ENCODE measurements at places on chromosomes 16 and 17. TPM values are rescaled to one million over a fixed set of nuclear protein-coding genes. Genes with fewer than 3 reads are reported as not detected.
A peak's percentile ranks its signal among the peaks of the same experiment; 100 is the strongest.

The EFCAB3 gene
- polyA plus RNA-seq: not detected

The ABCC3 gene
- polyA plus RNA-seq: 8.6 TPM

The RPL26 gene
- polyA plus RNA-seq: 6,510 TPM

The MYH11 gene
- 9.6 TPM for polyA plus RNA-seq

The KCNAB3 gene
- polyA plus RNA-seq: 5.6 TPM

The GNAO1 gene
- 0.33 TPM for polyA plus RNA-seq

The CD300LB gene
- 2.0 TPM for polyA plus RNA-seq

The TBX4 gene
- polyA plus RNA-seq: not detected

The PIPOX gene
- 0.74 TPM for polyA plus RNA-seq

The MC1R gene
- polyA plus RNA-seq: 2.6 TPM

- peak; percentile 83 for DNase-seq
- no peaks in the 10 kb centered on the region for H3K4me1 ChIP-seq
- H3K27me3 ChIP-seq: no peaks in the 10 kb centered on the region
- no peaks in the 10 kb centered on the region for H3K36me3 ChIP-seq
- no peak overlapping the region for H3K27ac ChIP-seq
Observed at GRCh38 chr17:62109378-62109902, 44.4 kb upstream of the MED13 start.

- H3K4me1 ChIP-seq: no peaks in the 10 kb centered on the region
- no peak overlapping the region for H3K27ac ChIP-seq
- no peak for DNase-seq
- no peaks in the 10 kb centered on the region for H3K27me3 ChIP-seq
Observed at GRCh38 chr16:87710887-87711286, 54.9 kb downstream of the KLHDC4 start.

DNA sequence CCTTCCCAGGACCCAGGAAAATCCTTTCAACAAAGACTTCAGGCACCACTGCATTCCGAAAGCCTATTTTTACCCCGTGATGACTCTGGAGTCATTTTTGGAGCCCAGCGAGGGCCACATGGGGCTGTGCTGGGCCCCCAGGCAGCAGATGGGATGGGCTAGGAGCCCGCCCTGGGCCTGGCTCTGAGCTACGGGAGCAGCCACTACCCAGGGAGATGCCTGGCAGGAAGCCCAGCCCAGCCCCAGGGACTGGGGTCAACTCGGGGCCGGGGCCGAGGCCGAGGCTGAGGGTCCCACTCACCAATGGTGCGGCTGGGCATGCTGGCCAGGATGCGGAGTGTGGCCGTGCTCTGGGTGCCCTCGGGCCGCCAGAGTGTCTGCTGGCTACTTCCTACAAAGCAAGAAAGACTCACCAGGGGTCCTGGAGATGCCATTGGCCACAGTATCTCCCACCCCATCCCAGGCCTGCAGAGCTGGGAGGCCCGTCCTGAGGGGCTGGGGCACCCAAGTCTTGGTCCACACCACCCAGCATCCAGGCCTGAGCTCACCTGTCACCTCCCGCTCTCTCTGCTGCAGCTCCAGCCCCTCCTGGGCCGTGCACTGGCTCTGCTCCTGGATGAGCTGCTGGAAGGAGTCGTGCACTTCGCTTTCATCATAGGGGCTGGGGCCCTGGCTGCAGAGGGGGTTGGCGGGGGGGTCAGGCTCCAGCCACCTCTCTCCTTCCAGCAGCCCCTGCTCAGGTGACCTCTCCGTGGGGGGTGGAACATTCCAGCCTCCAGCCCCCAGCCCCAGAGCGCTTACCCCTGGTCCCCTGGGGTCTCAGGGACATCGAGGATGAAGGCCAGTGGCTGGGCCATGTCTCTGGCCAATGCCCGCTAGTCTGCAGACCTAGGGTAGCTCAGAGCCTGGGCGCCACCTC, 2.3 kb downstream of the TMC6 start:
- peak overlapping the region; percentile 97 for H3K27ac ChIP-seq
- H3K4me1 ChIP-seq: peaks cover 95% of the 10 kb centered on the region
- H3K27me3 ChIP-seq: no peaks in the 10 kb centered on the region
- DNase-seq: peak; percentile 85
- no peaks in the 10 kb centered on the region for H3K36me3 ChIP-seq

GRCh38 chr16:57619133-57619605, 9.3 kb upstream of the ADGRG1 start:
- H3K4me3 ChIP-seq: no peak overlapping the region
- no peaks in the 10 kb centered on the region for H3K36me3 ChIP-seq
- no peaks in the 10 kb centered on the region for H3K4me1 ChIP-seq
- H3K27ac ChIP-seq: no peak overlapping the region

DNA sequence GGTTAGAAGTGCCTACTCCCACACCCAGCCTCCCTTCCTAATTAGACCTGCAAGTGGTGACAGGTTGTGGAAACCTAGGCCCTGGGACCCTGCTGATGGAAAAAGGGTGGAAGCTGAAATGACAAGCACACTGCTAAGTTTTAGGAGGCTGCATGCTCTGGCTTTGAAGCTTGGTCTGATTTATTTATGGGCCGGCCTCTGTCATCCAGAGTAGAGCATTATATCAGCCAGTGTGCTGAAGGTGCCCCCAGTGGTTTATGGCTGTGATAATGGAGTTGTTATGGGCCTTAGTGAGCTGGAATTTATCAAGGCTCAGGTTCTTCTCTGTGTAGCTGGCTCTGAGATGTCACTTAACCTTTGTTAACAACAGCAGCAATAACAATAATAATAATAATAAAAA, 142.6 kb downstream of the UTP18 start:
- H3K36me3 ChIP-seq: no peaks in the 10 kb centered on the region
- no peak for DNase-seq

- no peaks in the 10 kb centered on the region for H3K27me3 ChIP-seq
- H3K27ac ChIP-seq: no peak overlapping the region
- no peaks in the 10 kb centered on the region for H3K36me3 ChIP-seq
- peaks cover 5% of the 10 kb centered on the region for H3K4me1 ChIP-seq
Observed at GRCh38 chr17:2631211-2631610, 37.8 kb downstream of the PAFAH1B1 start.

GRCh38 chr16:52976539-52977167, 76.0 kb downstream of the CHD9NB start:
- H3K4me1 ChIP-seq: no peaks in the 10 kb centered on the region
- H3K27ac ChIP-seq: no peak overlapping the region
- DNase-seq: no peak
- H3K4me3 ChIP-seq: no peak overlapping the region
- H3K36me3 ChIP-seq: no peaks in the 10 kb centered on the region

DNA sequence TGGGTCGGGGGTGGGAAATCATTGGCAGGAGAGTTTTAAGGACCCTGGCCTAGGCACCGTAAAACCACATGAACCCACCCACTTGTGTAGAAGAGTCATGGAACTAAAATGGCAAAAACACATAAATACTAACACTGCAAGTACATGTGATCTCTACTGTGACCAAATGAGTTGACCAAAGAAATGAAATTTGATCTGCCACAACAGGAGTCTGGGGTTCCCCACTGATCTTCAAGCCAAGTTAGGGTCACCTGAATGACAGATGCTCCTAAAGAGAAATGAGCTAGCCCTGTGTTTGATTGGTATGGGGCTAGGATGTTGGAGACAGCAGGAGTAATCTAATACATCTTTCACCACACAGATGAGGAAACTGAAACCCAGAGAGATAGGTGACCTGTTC, 21.5 kb upstream of the SKAP1 start:
- no peaks in the 10 kb centered on the region for H3K36me3 ChIP-seq
- peaks cover 28% of the 10 kb centered on the region for H3K4me1 ChIP-seq
- DNase-seq: no peak
- H3K27ac ChIP-seq: no peak overlapping the region
- no peak overlapping the region for H3K4me3 ChIP-seq
- H3K27me3 ChIP-seq: peaks cover 23% of the 10 kb centered on the region

DNA sequence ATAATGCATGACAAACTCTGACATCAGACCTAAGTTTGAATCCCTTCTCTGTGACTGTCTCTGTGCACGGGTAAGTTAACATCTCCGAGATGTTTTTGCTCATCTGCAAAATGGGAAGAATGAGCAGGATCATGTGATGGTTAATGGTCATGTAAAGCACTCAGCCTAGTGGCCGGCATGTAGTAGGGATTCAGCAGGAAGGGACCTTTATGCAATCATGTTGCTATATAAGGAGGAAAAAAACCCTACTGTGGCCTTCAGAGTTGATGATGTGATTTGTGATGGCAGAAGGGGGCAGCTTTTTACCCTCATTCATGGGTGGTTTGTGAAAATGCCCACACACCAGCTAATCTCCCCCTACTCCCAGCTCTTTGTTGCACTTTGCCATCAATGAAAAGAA, 24.1 kb downstream of the CLEC16A start:
- no peak overlapping the region for H3K4me3 ChIP-seq
- no peaks in the 10 kb centered on the region for H3K36me3 ChIP-seq
- H3K27ac ChIP-seq: no peak overlapping the region

DNA sequence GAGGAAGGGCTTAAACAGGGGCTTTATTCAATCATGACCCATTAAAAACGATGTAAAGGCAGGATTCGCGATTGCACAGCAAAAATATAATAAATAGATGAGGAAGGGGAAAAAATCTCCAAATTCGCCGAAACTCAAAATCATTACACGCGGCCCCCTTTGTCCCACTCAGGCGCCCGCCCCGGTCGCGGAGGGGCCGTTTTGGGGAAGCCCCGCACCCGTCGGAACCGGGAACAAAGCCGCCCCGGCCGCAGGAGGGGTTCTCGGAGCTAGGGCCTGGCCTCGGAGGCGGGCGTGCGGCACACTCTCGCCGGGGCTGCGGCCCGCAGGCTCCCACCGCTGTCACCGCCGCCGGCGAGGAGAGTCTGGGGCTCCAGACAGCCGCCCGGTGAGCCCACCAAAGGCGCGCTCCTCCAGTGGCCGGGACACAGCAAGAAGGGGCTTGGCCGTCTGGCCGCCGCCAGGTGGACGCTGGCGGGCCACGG, 521 bp downstream of the C16orf87 start:
- no peaks in the 10 kb centered on the region for H3K36me3 ChIP-seq
- peak overlapping the region; percentile 92 for H3K27ac ChIP-seq
- peak overlapping the region; percentile 86 for H3K4me3 ChIP-seq
- peak; percentile 92 for DNase-seq
- H3K27me3 ChIP-seq: no peaks in the 10 kb centered on the region

DNA sequence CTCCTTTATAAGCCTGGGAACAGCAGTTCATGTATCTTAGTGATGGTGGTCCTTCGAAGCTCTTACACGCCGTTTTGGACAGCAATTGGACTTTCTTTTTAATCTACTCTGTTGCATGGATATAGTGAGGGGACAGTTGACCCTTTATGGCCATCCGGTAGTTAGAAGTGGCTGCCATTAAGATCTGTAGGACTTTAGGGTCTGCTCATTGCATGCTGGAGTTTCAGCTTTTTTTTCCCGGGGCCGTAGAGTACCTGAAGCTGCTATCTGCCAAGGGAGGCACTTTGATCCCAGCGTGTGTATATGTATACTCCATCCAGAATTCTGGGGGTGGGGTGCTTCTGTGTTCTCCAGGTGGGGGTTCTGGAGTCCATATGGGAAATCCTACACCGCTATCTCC, 1.2 kb downstream of the CYB5D1 start:
- H3K36me3 ChIP-seq: peaks cover 40% of the 10 kb centered on the region
- no peak overlapping the region for H3K27ac ChIP-seq
- H3K27me3 ChIP-seq: no peaks in the 10 kb centered on the region
- DNase-seq: no peak
- H3K4me1 ChIP-seq: peaks cover 54% of the 10 kb centered on the region
- H3K4me3 ChIP-seq: peak overlapping the region; percentile 53

DNA sequence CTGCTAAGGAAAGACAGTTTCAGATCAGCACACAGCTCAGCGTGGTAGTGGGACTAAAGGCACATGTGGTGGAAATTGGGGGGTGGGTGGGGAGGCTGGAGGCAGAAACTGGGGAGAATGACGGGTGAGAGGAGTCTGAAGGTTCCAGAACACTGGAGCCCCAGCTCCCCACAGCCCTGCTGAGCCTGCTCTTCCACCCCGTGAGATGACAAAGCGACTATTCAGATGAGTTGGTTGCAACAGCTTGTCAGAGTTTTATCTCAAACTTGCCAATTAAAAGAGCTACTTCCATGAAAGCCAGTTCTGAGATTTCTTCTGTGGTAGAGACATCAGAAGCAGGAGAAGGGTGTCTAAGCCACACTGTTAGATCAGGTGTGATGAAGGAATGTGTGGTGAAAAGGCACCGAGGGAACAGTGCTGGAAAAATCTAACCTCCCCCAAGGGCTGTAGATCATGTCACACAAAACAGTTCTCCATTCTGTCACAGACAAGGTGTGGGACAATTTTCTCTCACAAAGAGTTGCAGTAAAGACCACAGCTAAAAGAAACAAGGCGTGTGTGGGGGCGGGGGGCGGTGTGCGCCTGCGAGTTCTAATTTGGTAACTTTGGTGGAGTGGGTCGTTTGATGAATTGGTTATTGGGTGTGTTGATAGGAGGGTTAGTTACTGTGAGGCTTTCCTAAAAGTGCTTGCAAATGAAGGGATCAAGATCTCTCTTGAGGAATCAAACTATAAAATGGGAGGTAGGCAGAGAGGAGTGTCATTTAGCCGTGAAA, 39.0 kb downstream of the CCDC182 start:
- no peaks in the 10 kb centered on the region for H3K27me3 ChIP-seq
- no peaks in the 10 kb centered on the region for H3K36me3 ChIP-seq

GRCh38 chr17:40886090-40886489, 1.0 kb upstream of the KRT20 start:
- no peak overlapping the region for H3K27ac ChIP-seq
- H3K27me3 ChIP-seq: peaks cover 49% of the 10 kb centered on the region
- H3K4me3 ChIP-seq: no peak overlapping the region
- H3K36me3 ChIP-seq: no peaks in the 10 kb centered on the region

DNA sequence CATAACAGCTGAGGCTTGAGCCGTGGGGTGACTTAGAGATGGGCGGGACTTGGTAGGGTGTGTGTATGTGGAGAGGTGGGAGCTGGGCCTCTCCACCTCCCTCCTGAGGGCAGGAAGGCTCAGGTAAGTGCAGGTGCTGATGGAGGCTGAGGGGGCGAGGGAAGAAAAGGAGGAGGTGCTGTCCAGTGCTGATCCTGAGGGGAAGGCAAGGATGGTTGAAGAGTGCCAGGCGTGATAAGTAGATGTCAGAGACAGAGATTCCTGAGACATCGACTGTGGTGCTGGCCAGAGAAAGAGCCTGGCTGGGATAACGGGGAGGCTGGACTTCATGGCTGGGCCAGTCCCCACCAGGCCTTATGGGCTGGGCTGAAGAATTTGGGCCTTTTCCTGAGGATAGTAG, 159.1 kb downstream of the SDK2 start:
- H3K27ac ChIP-seq: no peak overlapping the region
- DNase-seq: peak; percentile 47
- H3K36me3 ChIP-seq: no peaks in the 10 kb centered on the region
- H3K4me3 ChIP-seq: no peak overlapping the region
- H3K27me3 ChIP-seq: no peaks in the 10 kb centered on the region
